ENCODE measurements at places on chromosomes 13 and 19.

DNA sequence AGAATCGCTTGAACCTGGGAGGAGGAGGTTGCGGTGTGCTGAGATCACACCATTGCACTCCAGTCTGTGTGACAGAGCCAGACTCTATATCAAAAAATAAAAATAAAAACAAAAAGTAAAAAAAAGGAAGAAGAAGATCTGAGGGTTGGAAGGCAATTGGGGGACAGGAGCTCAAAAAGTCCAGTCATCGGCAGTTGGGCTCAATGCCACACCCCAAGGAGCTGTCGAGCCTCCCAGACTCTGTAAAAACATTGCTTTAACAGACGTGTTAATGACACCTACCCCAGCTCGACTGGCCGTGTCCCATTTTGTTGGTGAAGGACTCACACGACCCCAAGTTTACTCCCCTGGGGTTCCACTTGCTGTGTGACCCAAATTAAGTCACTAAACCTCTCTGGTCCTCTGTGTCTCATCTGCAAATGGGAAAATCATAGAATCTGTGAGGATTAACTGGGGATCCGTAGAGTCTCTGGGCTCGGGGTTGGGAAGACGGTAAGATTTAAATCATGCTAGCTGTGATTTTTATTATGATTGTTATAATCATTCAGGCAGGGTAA, 7.0 kb downstream of the GNA15 start:
- no peak for DNase-seq

DNA sequence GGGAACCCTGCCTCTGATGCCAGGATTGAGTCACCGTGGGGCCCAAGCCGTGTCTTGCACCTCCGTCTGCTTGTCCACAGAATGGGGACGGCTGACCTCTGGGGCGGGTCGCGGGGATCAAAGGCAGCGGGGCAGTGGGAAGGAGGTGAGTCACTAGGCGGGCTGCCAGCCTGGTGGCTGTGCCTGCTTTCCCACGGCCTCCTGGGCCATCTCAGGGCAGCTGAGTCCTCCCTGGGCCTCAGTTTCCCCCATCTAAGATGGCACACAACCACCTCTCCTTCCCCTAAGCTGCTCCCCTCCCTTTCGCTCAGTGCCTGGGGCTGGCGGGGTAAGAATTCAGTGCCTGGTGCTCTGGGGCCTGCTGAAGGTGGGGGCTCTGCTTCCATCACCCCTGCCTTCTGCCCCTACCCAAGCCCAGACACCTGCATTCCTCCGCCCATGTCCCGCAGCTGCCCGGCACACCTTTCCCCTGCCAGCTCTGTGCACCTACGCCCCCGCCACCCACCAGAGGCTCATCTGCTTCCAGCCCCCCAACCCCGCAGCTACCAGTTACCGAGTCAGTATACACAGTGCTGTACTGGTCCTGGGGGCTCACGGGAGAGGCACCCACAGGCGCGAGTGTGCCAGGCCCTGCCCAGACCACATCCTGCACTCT, 3.5 kb downstream of the MKNK2 start:
- DNase-seq = no peak

GRCh38 chr13:113816946-113817859, 46.7 kb downstream of the GAS6 start:
- peak; percentile 60 for DNase-seq

- DNase-seq = no peak
These were observed 313.4 kb upstream of the TMTC4 start for GRCh38 chr13:100987948-100988347.

- DNase-seq = no peak
These were observed 55.4 kb downstream of the CHST8 start for GRCh38 chr19:33676999-33677665.

DNA sequence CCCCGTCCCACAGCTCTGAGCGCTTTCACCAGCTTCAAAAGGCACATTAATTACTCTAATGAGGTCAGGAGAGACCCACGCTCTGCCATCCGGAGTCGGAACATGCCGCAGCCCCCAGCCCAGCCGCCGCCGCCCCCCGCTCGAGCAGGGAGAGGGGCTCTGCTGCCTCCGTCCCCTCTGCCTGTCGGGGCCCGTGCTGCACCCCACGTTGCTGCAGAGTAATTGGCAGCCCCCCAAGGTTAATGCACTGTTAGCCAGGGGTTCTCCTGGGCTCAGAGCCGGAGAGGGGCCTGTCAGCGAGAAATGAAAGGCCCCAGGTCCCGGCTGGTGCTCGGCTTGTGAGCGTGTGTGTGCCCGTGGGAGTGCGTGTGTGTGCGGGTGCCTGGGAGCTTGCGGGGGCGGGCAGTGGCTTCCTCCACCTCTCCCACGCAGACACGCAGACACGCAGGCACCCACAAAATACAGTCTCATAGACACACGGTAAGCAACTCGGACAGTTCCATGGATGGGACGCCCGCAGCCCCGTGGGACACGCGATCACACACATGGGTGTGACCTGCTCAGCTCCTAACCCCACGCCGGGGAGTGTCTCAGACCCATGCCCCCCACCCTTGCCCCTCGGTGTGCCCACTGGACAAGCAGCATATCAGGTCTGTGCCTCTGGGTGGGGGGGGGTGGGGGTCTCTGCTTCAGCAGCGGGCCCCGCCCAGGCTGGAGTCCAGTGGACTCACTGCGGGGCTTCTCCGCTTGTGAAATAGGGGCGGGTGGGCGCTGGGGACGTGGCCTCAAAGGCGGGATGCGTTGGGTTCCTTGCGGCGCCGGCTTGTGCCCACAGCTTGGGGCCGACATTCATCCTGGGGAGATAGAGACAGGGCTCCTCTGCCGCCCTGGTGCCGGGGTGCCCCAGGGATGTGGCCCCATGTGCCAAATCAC, 4.8 kb upstream of the EFNA2 start:
- DNase-seq = no peak

DNA sequence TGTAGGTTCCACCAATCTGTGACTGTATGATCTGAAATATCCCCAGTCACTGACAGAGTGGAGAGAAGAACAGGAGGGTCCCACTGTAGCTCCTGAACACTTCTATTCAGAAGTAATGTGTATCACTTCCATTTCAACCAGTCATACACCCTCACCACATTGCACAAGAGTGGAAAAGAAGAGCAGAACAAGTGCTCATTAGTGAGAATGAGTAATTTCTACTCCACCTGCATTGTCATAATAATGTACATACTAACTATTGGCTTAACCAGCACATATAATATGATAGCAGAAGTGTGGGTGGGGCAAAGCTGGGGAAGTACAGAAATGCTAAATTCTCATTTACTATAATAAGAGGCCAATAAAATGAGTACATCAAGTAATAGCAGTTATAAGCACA, 342.7 kb downstream of the LMO7 start:
- DNase-seq = no peak

- DNase-seq = no peak
These were observed 756.1 kb upstream of the MIR17HG start for GRCh38 chr13:90591260-90591926.

DNA sequence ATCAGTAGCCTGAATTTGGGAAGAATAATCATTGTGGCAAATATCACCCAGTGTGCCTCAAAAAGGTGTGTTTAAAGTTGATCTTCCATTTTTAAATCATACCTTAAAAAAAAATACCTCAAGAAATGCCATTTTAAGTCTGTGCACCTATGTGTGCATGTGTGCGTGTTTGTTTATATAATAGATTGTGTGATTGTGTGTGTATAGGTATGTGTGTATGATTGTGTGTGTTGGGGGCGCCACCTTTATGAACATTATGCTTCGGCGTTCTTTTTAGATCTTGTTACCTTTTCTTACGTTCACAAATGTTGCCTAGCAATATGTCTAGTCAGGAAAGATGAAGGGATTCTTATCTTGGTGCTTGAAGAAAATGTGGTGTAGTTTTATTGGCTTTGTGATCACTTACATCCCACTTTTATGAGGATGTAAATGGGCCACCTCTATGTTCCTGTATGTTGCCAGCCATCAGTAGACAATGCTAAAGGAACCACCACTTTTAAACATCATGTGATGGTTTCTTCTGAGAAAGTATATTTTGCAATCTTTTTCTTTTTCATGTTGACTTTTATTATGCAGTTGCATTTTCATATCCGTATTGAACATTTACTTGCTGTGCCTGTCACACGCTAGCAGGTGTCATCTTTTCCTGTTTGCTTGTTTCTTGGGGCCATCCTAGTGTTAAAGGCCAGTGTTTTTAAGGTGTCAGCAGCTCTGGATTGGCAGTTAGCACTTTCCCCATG, 2.2 kb upstream of the IRS2 start:
- DNase-seq = no peak

DNA sequence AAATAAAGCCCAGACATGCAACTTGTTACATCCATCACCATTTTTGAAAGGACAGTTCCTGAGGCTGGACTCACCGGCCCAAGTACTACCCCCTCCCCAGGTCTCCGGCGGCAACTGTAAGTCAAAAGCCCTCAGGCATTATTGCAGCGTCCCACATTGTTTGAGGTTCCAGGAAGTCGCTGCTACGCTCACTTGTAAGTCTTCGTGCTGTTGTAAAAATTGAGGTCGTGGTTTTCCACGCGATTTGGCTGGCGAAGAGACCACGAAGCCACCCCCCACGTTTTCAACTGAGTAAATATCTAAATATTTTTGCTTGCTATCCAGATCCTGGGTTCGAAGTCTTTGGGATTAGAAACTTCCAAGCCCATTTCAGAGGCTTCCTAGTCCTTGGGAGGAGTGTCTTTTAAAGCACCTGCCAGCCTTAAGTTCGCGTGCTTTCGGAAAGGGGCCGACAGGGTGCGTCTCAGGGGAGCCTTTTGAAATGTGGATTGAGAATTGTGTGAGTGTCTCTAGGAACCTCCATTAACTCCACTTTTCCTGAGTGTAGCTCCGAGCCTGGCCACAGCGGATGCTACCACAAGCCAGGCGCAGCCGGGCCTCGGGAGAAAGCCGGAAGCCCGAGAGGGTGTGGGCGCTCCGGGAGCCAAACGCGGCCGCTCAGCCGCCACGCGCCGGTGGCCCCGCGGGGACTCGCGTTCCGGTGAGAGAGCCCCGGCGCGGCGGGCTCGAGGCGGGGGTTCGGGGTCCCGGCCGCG, 434 bp upstream of the FNDC3A start:
- peak; percentile 15 for DNase-seq

DNA sequence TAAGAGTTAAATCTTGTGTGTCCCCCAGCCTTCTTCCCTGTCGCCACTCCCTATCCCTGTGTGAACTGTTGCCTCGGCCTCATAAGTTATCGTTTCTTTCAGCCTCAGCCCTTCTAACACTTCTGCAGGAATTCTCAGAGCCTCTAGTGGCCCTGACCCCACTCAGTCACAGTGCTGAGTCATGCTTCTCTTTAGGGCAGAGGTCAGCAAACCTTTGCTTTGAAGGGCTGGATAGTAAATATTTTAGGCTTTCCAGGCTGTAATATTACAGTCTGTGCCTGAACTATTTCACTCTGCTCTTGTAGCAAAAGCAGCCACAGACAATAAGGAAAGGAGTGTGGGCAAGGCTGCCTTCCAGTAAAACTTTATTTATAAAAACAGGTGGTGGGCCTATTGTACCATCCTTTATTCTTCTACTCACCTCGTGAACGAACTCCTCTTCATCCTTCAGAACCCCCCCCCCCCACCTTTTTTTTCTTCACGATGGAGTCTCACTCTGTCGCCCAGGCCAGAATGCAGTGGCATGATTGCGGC, 22.1 kb downstream of the MYO9B start:
- DNase-seq = no peak

DNA sequence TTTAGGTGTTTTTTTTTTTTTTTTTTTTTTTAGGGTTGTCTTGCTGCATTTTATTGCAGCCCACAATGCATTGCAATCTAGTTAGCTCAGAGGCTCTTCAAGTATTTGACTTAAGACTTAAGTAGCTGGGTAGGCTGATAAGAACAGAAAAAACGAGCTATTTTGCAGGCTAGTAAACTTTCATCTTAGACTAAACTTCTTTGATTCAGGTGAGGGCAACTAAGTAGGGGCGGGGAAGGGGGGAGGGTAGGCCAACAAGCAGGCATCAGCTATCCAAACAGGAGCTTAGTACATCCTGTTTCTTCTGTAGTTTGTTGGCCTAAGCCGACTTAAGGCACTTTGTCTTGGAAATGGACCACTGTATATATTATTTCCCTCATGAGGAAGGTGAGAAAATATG, 4.9 kb upstream of the TDRD3 start:
- no peak for DNase-seq

GRCh38 chr13:68234274-68234673, 1004.1 kb upstream of the PCDH9 start:
- DNase-seq = no peak

- no peak for DNase-seq
These were observed at the start of gene FUT1 for GRCh38 chr19:48752496-48753365. Gene FUT1 (minus strand): TSS chr19:48752641. CDS start chr19:48751281, 1,360 bp downstream.

DNA sequence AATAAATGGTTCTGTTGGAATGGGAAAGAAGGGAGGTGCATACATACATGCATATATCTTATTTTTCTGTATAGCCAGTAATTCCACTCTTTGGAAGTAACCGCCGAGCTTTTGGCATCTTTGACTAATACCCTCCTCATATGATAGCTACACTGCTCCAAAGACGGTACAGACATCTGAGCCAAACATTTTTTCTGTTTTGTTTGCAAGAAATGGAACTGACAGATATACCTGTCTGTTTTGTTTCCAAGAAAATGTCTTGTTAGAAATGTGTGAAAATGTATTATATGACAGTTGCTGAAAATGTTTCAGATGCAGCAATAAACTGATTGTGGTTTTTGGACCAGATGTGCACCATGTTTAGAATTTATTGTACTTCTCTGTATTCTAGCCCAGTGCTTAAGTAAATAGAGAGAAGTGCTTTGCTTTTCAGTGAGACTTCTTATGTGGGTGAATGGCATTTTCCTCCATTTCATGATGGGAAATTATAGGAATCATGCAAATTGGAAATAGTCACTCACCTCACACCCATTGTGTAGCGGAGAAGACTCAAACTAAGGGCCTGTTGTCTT, 396.9 kb downstream of the KCNRG start:
- DNase-seq = no peak

All from GM18507 (cell line).